ENCODE measurements at places on chromosomes 12 and 14. TPM values are rescaled to one million over a fixed set of nuclear protein-coding genes. Genes with fewer than 3 reads are reported as not detected.

The PIWIL1 gene
- polyA plus RNA-seq: not detected

The CBLN3 gene
- polyA plus RNA-seq: not detected

The TAS2R42 gene
- not detected for polyA plus RNA-seq

The KLRC4 gene
- 14.3 TPM for polyA plus RNA-seq

The KLHDC1 gene
- polyA plus RNA-seq: 3.3 TPM

DNA sequence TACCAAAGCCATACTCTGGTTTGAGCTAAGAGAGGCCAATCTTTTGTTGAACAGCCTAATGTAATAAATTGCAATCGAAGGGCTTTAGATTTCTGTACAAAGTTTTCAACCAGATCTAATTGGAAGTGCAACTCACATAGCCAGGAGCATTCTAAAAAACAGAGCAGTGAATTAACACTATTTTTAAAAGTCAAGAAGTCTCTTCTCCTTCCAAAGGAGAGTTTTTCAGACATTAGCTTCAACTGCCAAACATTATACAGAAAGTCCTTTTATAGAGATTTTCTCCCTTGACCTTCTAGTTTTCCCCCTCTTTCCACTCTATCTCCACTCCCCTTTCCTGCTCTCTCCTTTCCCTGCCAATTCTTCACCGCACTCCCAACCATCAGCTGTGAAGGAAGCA, 259.6 kb downstream of the NOVA1 start:
- DNase-seq: no peak

The C12orf50 gene
- not detected for polyA plus RNA-seq

- no peak for DNase-seq
Observed at GRCh38 chr12:46361667-46362034, 10.9 kb downstream of the SLC38A2 start.

DNA sequence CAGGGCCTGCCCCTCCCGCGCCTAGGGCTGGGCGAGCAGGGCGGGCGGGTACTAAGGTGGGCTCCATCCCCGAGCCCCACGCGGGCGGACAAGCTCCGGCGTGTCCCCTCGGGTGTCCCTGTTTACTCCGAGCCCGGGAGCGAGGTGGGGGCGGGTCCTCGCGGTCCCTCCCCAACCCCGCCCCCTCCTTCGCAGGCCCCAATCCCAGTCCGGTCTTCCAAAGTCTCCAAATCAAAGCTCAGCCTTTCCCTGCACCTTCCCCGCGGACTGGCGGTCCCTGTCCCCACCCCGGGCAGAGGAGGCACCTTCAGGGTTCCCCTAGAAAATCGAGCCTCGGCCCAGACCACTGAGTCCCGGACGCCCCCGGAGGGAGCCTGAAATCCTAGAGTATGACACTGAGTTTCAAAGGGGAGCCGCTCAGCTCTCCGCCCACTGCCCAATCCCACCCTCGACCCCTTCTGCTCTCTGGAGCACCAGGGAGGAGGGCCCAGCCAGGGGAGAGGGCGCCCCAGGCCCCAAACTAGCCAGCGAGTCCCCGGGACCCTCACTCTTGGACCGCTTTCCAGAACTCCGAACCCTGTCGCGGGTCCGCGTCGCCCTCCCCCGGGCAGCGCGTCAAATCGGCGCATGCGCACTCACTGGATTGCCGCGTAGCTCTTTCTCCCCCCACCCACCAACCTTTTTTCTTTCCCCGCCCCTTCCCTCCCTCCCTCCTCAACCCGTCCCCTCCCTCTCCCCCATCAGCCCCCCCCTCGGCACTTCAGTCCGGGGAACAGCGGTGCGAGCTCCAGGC, at the start of gene LRP1:
Gene LRP1, plus strand, starts transcription at position 758 of the 793 bp plus-strand sequence. CDS start 482 bp downstream, outside the sequence.
- peak; percentile 55 for DNase-seq

The FICD gene
- 6.7 TPM for polyA plus RNA-seq

DNA sequence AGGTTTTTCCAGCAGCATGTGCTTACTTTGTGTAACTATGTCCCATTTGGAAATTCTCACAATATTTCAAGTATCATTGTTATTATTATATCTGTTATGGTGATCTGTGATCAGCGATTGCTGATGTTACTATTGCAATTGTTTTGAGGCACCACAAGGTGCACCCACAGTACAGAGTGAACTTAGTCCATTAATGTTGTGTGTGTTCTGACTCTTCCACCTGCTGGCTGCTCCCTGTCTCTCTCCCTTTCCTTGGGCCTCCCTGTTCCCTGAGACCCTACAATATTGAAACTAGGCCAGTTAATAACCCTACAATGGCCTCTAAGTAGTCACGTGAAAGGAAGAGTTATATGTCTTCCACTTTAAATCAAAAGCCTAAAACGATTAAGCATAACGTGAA, 153.9 kb downstream of the PIK3C2G start:
- DNase-seq: no peak

DNA sequence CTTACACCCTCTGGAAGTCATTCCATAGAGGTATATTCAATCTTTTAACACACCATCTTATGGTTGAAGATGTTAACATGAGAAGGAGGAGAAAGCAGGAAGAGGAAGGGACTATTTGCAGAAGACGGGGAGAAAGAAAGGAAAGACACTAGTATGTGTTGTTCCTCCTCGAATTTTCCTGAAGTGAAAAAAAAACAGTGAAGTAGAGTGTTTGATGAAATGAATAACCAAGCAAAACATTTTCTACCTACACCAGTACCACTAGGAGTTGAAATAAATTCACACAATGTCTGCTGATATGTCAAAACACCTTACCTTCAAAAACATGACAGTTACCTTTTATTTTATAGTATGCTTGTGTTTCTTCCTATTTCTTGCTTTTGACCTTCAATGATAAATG, 1.4 kb upstream of the CNOT2 start:
- no peak for DNase-seq

DNA sequence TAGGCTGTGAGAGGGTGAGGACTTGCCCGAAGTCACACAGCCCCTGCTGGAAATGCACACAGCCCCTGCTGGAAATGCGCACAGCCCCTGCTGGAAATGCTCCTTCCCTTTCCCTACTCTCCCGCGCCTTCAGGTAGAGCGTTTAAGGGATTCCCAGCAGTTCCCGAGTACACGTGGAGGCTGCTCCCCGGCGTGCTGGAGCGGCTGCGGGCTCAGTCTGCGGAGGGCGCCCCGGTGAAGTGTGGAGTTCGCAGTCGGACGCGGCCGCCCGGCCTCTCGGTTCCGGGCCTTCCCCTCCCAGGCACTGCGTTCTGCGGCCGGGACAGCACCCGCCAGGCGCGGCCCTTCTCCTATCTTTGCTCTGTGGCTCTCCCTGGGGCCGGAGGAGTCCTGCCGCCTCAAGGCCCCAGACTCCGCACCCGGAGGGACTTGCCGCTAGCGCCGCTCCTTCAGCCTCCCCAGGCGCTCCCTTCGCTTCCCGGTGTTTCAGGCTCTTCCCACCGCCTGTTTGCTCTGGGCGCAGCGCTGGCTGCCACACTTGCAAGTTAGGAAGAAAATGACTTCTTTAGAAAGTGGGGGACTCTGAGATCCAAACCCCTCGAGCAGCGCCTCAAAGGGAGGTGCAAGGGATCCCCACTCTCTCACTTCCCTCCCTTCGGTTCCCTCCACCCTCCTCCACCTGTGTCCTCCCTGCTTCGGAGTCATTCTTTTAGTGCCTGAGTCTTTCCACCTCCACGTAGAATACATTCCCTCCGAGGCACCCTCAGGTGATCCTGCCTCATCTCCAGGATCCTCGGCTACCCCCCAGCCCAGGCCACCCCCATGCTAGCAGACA, 8.3 kb upstream of the TBX5 start:
- no peak for DNase-seq

The SLC5A8 gene
- not detected for polyA plus RNA-seq

GRCh38 chr14:60222820-60223219, 26.2 kb upstream of the PPM1A start:
- DNase-seq: no peak

DNA sequence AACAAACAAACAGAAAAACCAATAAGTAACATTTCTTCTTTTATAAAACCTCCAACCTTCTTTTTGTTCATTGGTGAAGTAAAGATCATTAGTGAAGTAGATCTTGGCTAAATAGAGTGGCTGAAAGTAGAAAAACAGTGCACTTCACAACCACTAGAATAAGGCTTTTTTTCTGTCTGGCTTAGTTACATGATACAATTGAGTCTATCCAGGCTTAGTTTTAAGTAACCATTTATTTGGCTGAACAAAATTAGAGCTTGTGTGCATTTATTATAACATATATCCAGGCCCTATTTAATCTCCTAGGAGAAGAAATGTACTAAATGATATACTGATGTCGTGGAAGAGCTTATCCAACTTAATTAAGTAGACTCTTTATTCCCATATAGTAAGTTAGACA, 65.8 kb upstream of the STK38L start:
- no peak for DNase-seq

GRCh38 chr14:77822307-77822706, 22.4 kb downstream of the ADCK1 start:
- no peak for DNase-seq

Data from immature natural killer cell (primary cell).